ENCODE measurements at places on chromosomes 4 and X.

DNA sequence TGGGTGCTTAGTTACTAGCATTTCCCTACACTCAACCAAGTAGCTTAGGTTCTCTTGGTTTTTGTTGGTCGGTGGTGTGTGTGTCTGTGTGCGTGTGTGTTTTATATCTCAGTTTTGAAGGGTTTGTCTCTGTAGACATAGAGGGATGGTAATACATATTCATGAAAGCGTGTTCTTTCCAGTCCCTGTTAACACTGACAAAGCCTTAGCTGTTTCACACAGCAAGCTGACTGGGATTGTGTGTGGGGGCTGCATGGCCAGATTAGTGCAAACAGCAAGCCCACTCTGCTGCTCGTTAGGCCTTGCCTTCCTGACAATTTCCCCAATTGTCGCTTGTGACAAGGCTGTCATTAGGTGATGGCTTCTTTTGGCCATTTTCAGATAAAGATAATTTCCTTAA, 43.9 kb downstream of the ALPK1 start:
- no peak for DNase-seq

DNA sequence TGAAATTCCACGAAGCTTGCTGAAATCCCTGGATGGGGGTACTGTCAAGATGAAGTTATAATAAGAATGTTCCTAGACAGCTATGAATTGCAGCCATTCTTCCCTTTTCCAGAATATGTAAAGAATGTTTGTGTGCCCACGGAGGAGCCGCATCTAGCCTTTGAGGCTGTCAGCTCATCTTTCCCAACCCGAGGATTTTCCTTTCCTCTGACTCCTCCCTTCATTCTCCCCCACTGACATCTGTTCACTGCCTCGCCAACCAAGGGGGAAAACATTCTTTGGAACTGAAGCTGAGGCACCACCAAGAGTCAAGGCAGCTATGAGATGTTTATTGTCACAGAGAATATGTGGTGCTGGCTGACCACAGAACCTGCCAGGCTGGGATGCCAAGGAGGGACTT, 8.8 kb downstream of the NHSL2 start:
- DNase-seq = no peak

- DNase-seq = no peak
Observed at GRCh38 chr4:108852691-108853090, 89.8 kb upstream of the ETNPPL start.

DNA sequence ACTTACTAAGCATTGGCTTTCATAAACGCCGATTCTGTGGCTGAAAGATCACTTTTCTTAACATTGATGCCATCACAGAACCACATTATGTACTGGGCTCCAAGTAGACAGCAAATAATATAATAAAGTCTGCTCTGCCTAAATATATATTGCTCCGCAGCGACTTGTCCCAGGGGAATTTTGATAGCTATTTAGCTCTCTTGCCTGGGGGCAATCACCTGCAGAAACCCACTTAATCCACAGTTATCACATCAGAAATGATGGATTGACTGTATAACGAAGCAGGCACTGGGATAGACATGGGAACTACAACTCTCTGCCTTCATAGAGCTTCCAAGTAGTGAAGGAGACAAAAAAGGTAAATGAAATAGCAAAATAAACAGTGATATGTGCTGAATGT, 48.0 kb upstream of the MYOZ2 start:
- DNase-seq = no peak

DNA sequence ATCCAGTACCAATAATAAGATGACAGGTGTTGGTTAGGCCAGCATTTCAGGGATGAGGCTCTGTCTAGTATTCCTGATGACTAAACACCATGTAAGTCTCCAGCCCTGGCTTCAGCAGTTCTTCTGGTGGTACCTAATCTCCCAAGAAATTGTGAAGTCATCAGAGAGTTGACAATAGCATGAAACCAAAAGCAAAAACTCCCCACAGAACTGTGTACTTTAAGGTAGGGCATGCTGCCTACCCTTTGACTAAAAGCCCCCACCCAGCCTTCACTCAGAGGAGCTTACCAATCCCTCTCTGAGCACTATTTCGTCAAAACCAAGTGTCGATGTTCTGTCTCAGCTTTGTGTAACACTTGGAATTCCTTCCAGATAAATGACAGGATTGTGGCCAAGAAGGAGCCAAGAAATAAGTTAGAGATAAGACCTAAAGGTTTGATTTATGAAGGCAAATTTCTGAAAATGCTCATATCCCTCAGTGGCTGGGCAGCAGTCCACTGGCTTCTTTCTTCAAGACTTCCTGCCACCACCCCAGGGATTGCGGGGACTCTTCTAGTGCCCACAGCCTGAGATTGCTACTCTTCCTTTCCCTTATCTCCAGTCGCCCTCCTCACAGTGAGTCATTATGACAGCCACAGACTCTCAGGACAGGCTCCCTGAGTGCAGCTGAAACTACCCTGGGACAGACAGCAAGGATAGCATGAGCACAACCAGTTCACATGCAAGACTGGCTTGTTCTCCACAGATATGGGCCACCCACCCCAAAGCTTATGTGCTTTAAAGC, 67.3 kb upstream of the LHFPL1 start:
- DNase-seq = no peak

GRCh38 chr4:102503301-102503746, 2.2 kb downstream of the NFKB1 start:
- no peak for DNase-seq
